ENCODE measurements at places on chromosomes 7 and 10. TPM values are rescaled to one million over a fixed set of nuclear protein-coding genes. Genes with fewer than 3 reads are reported as not detected.

C10orf62 gene
- total RNA-seq = not detected

DNA sequence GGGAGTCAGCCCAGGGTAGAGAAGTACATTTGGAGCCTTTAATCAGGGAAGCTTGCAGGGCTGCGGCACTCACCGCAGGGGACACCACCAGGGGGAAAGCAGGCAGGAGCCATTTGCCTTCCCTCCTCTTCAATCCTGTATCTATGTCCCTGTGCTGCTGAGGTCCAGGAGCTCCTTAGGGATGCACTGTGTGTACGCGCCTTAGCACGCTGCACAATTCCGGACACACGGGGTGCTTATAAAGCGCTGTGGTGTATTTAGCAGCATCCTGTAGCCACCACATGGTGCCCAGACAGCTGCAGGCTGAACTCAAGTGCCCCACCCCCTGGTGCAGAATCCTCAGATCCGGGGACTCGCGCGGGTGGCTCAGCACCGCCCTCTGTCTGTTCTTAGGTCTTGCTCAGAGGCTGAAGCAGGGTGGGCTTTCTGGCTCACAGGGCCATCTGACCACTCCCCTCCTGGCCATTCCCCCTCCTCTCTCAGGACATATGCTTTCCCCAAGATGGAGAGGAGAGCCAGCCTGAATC, 421.4 kb downstream of the SDK1 start:
- peak; percentile 18 for DNase-seq

DNA sequence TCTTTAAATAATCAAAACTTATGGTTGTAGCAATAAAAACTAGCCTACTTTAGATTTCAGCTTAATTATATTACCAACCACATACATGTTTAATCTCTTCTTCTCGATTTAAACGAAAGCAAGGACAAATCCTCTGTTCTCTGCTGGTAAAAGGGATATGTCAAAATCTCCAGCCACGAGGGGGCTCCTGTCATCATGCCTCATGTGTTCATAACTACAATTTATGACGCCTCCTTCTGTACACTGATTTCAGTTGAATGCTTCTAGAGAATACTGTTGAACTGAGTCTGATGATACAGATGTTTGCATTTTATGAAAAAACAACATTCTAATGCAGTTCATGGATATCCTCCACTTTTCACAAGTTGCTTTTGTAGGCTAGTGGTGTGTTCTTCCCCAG, 220.0 kb upstream of the DPP6 start:
- DNase-seq = no peak

GRCh38 chr7:157244516-157245294, 92.1 kb upstream of the DNAJB6 start:
- DNase-seq = no peak

RNF148 gene
- 8.6 TPM for total RNA-seq

GRCh38 chr10:122282253-122282671, 11.2 kb downstream of the BTBD16 start:
- DNase-seq = no peak

- DNase-seq = no peak
These were observed 48.5 kb downstream of the GNAT3 start for GRCh38 chr7:80463272-80463920.

OR6V1 gene
- total RNA-seq = not detected

- DNase-seq = no peak
These were observed 51.9 kb upstream of the A1CF start for GRCh38 chr10:50937230-50937907.

DNA sequence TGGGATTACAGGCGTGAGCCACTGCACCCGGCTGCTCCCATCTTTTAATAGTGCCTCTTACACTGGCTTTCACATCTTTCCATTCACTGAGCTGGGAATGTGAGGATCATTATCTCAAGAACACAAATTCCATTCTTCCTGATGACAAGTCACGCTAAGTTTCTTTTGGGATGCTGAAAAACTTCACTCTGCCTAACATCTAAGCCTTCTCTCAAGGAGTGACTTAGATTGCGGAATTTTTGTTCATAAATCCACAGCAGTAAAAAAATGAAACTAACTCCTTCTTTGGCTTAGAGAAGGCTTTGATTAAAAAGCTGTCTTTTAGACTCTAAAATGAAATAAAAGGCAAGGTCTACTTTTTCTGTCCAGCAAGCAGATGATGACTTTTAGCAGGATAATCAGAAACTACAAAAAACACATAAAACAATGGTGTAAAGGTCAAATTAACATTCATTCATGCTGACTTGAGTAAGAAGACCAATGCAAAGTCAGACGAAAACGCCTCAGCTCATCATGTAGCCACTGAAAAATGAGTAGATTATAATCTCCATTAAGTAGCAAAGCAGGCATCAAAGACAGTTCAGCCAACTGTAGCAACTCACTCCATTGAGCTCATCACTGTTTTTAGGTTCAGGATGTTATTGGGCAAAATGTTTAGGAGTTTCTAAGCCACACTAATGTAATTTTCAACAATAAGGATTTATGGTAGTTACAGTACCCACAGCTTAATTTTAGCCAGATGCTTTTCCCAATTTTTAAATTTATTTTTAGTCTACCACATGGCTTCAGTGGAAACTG, 178.8 kb downstream of the ELMO1 start:
- no peak for DNase-seq

CCL24 gene
- total RNA-seq = not detected

DNA sequence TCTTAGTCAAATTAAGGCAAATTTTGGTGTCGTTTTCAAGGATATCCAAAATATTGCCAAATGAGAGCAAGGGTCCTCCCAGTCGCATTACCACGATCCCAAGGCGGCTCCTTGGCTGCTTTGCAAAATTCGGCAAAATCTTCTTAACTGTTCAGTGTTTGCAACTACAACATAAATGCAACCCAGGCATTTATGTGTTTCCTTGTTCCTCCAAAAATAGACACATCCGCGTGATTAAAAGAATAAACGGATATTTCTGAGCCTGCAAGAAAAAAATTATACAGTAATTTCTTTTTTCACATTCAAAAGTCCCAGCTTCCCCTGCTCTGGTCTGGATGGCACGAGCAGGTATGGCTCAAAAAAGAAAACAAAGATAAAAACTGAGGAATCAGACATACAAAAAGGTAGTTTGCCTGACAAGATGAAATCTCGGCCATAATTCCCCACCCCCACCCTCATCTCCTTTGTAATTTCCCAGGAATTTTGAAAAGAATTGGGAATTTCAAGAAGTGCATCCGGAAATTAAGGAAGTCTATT, 6.0 kb downstream of the SKIDA1 start:
- no peak for DNase-seq

DNA sequence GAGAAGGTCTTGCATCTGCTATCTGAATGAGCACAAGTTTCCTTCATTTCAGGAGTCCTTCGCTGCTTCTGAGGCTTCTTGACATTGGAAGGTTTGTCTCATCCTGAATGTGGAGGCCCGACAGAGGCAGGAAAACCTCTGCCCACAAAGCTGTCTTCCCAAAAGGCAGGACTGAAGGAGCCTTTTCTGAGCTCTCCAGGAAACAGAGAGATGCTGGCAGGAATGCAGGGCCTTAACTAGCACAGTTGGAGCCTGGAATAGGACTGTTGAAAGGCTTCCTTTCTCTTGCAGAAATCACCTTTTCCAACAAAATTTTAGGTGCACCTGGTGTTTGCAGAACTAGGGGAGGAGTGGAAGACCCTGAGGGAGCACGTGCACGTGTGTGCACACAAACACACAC, 637.4 kb upstream of the MKI67 start:
- no peak for DNase-seq
